ENCODE measurements at places on chromosomes 16 and 17. TPM values are rescaled to one million over a fixed set of nuclear protein-coding genes. Genes with fewer than 3 reads are reported as not detected.

DNA sequence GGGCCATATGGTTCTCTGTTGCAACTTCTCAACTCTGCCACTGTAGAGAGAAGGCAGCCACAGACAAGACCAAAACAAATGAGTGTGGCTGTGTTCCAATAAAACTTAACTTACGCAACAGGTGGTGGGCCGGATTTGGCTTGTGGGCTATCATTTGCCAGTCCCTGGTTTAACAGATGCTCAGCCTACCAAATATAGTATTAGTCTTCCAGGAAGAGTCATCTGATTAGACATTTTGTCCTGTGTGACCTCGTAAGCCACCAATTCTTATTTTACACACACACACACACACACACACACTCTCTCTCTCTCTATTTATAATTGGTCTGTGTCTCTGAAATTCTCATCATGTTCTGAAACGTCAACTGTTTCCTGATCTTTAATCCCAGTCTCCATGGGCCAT lies 245.9 kb downstream of the XYLT1 start:
- DNase-seq = no peak
- H3K27ac ChIP-seq = peak overlapping the region; percentile 23
- no peaks in the 10 kb centered on the region for H3K36me3 ChIP-seq
- H3K4me1 ChIP-seq = peaks cover 9% of the 10 kb centered on the region

Gene PMM2
- 41.7 TPM for total RNA-seq

GRCh38 chr16:47574091-47575054 lies 113.2 kb downstream of the PHKB start:
- H3K27me3 ChIP-seq = no peaks in the 10 kb centered on the region
- no peaks in the 10 kb centered on the region for H3K4me1 ChIP-seq
- no peak overlapping the region for H3K27ac ChIP-seq
- H3K4me3 ChIP-seq = no peak overlapping the region

DNA sequence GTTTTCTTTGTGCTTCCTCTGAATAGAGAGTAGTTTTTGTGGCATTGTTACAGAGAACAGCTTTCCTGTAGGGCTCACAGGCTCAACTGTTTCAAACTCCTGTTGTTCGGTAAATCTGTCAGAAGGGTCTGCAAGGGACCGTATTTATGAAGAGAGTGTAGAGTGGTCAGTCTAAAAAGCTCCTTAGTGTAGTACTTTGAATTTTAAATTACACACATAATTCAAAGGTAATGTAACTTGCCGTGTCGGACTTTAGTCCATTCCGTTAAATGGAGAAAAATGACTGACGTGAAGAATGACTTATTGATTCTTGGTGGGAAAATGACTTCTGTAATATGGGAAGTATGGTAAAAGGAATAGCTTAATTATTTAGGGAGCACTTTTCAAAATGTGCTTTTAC lies 190.9 kb downstream of the WWOX start:
- H3K27me3 ChIP-seq = no peaks in the 10 kb centered on the region
- no peaks in the 10 kb centered on the region for H3K36me3 ChIP-seq
- no peak overlapping the region for H3K4me3 ChIP-seq
- no peak overlapping the region for H3K27ac ChIP-seq
- no peak for DNase-seq
- H3K4me1 ChIP-seq = peaks cover 10% of the 10 kb centered on the region

Gene ACSM2A
- not detected for total RNA-seq

All from mesothelial cell of epicardium (in vitro differentiated cells).